A549 treated with CORT108297 at 1 μM for 4 hours (cell line): ENCODE measurements at places on chromosomes 4 and X. TPM values are rescaled to one million over a fixed set of nuclear protein-coding genes. Genes with fewer than 3 reads are reported as not detected.

The ARHGAP6 gene
- 0.01 to 0.03 TPM in 2 of 5 replicates, not detected in the others for total RNA-seq

The TCEAL4 gene
- 106 to 162 TPM (median 113 TPM) in 5 replicates for total RNA-seq

The MTTP gene
- not detected in 5 replicates for total RNA-seq

The BEX2 gene
- 7.5 to 13.1 TPM (median 9.6 TPM) in 5 replicates for total RNA-seq

The FAM200B gene
- 29.0 to 38.8 TPM (median 32.7 TPM) in 5 replicates for total RNA-seq

The ATRX gene
- 15.1 to 23.5 TPM (median 21.0 TPM) in 5 replicates for total RNA-seq

The LRCH2 gene
- 0.02 to 0.03 TPM (median 0.02 TPM) in 3 of 5 replicates, not detected in the others for total RNA-seq

The SNCA gene
- total RNA-seq = 0.08 to 0.31 TPM (median 0.14 TPM) in 5 replicates

The F9 gene
- total RNA-seq = not detected in 5 replicates

The IKBKG gene
- 33.1 to 46.6 TPM (median 46.0 TPM) in 5 replicates for total RNA-seq
